Glutamatergic neuron (in vitro differentiated cells): ENCODE measurements at places on chromosomes 7 and 10.
A peak's percentile ranks its signal among the peaks of the same experiment; 100 is the strongest.

DNA sequence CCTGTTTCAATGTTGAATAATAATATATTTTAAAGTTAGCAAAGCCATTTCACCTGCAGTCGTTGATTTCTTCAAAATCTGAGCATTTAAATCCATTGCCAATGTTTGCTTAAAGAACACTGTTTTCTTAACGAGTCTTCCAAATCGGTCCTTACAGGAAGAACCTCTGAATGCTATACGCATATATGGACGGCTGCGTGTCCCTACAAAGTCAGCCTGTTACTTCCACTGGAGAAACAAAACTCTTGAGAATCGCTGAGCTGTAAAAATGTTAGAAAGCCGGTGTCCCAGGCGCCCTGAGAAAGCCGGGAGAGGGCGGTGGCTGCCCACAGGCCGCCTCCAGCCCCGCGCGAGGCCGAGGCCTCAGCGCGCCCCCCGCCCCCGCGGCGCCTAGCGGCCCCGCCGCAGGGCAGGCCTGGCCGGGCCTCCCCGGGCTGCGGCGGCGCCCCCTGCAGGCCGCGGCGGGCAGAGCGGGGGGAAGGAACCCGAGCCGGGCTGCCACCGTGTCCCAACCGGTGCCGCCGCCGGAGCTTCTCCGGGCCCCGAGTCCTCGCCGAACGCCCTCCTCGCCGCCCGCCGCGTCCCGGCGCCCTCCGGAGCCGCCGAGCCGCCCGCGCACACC lies at the start of gene FHIP2A:
FHIP2A (plus strand) TSS at position 488 of the 622 bp plus-strand sequence. CDS start 299 bp downstream, outside the sequence.
- peak; percentile 87 for DNase-seq

- no peak for DNase-seq
These were observed 48.6 kb downstream of the DGKI start for GRCh38 chr7:137798073-137798763.

- DNase-seq: no peak
These were observed 21.7 kb downstream of the HIBADH start for GRCh38 chr7:27640884-27641574.

DNA sequence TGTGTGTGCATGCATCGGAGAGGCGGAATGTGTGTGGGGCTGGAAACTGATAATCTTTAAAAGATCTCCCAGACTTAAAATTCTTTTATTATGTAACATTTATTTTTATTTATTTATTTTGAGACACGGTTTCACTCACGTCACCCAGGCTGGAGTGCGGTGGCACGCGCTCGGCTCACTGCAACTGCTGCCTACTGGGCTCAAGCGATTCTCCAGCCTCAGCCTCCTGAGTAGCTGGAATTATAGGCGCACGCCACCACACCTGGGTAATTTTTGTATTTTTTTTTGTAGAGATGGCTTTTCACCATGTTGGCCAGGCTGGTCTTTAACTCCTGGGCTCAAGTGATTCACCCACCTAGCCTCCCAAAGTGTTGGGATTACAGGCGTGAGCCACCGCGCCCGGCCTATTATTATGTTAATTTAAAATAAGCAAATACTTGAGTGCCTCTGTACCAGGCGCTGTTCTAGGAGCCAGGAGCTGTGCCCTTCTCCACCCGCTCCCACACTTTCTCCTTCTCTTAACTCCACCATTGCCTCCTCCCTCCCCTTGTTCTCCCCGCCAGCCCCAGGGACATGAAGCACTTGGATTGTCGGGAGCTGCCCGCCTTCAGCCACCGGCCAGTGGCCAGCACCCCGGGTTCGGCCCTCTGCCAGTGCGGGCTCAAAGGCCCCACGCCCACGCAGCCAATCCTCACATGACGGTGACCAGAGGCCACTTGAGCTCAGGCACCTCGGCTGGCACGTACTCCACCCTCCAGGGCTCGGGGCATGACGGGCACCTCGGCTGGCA lies 163.6 kb downstream of the DNAJB6 start:
- no peak for DNase-seq

DNA sequence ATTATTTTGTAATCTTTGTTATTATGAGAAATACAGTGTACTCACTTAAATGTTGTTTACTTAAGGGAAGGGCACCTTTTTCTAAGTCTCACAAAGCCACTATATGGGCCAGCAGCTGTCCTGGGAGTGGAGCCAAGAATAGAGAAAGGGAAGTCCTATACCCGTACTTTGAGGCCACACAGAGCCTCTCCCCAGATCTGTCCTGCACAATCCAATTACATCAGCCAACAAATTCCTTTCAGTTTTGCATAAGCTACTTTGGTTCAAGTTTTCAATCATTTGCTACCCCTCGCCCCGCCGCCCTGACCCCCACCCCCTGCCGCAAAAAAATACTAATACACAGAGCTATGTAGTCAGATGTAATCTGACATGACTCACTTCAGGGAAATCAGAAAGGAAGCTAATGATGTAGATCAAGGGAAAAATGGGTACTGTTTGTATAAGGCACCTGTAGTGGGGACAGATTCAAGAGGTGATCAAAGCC lies 297.4 kb upstream of the NEBL start:
- DNase-seq: no peak

DNA sequence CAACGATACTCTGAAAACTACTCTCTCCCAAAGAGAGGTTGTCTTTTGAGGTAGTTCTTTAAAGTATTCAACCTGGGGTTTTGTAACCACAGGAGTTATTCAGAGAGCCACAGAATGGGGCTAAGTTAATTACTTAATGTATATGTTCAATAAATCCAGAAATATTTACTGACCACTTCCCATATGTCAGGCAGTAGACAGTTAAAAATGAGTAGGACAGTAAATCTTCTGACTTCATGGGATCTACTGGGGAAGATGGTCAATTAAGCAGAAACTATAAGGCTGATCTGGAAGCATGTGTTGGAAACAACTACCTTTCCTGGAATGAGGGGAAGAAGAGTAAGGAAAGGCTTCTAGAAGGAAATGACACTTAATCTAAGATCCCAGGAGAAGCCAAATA lies 167.7 kb downstream of the MAGI2 start:
- no peak for DNase-seq

DNA sequence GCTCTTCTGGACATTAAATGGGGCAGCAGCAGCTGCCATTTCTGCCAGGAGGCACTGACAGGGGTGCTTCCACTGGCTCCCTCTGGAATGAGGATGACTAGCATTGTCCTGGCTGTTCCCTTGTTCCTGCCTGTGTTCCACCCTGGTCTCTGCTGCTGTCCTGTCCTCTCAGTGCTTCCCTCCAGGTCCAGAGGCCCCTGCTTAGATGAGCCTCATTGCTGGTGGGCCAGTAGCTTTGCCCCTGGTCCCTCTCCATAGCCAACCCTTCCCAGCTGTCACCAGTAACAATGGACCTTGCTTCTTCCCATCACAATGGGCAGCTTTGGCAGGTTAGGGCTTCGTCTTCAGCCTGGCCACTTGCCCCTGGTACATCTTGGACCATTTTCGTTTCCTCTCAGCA lies 561.1 kb downstream of the TCERG1L start:
- no peak for DNase-seq

DNA sequence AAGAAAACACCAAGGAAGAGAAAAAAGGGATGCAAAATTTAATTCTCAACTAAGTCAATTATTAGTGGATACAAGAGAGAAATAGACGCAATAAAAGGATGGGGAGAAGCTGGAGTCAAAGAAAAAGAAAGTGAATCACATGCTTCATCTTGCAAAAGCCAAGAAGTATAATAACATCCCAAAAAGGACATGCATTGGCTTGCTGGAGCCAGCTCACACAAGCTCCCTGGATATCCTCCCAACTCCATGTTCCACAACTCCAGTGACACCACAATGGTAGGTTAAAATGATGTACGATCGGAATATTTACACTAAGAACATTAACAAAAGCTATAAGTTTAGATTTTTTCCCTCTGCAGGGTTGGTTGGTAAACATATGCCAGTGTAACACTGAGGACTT lies 72.4 kb downstream of the MACC1 start:
- no peak for DNase-seq

- DNase-seq: no peak
These were observed 304.6 kb downstream of the KLF6 start for GRCh38 chr10:3480281-3480989.

GRCh38 chr7:28706584-28706983 lies 251.5 kb downstream of the TRIL start:
- DNase-seq: no peak

DNA sequence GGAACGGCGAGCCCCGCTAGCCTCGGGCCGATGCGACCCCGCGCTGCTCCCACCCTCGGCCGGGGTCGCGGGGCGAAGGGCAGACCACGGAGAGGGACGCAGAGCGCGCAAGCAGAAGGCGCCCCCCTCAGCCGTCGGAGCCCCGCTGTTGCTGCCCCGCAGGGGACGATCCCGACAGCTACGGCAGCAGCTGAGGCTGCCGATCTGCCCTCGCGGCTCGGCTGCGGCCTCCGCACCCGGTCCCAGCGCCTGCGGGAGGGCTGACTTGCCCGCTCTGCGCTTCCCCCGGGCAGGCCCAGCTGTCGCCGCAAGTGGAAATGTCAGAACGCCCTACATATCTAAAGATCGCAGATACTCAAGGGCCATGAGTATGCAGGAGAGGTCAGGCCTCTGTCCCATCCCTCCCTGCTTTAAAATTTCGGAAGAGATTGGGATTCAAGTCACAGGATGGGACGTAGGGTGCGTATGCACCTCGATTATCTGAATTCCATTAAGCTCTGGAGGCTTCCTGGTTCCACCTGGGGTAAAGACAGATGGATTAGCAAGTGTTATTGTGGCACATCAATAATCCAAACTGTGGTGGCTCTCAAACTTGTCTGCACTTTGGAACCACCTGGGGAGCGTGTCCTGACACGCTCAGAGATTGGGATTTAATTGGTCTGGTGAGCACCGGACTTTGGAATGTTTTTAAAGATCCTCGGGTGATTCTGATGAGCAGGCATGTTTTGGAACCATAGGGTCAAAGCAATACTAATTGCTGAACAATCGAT lies at the start of gene CRPPA:
CRPPA (minus strand) TSS at position 206 of the 770 bp plus-strand sequence. CDS start 216 bp downstream, outside the sequence.
- DNase-seq: peak; percentile 77

- DNase-seq: no peak
These were observed 57.3 kb downstream of the ST7 start for GRCh38 chr7:117010375-117011133.

- no peak for DNase-seq
These were observed 14.0 kb upstream of the CDH23 start for GRCh38 chr10:71382757-71383156.

- DNase-seq: no peak
These were observed 145.6 kb upstream of the RNF32 start for GRCh38 chr7:156494960-156495359.

DNA sequence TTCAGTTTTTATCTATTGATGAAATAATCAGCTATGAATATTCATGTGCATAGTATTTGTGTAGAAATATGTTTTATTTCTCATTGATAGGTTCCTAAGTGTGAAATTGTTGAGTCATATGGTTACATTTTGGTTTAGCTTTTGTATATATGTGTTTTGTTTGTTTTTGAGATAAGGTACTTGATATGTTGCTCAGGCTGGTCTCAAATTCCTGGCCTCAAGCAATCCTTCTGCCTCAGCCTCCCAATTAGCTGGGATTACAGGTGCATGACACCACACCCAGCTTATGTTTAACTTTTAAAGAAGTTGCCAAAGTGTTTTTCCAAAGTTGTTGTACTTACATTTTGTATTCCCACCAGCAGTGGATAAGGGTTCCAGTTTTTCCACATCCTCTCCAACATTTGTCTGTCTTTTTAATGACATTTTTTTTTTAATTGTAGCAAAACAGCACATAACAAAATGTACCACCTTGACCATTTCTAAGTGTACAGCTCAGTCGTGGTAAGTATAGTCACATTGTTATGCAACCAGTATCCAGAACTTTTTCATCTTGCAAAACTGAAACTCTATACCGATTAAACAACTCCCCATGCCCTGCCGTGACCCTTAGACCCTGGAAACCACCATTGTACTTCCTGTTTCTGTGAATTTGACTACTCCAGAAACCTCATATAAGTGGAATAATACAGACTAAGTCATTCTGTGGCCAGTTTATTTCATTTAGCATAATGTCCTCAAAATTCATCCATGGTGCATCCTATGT lies 12.6 kb upstream of the UBE2D1 start:
- no peak for DNase-seq

- DNase-seq: no peak
These were observed 50.3 kb upstream of the EGR2 start for GRCh38 chr10:62866451-62866850.

DNA sequence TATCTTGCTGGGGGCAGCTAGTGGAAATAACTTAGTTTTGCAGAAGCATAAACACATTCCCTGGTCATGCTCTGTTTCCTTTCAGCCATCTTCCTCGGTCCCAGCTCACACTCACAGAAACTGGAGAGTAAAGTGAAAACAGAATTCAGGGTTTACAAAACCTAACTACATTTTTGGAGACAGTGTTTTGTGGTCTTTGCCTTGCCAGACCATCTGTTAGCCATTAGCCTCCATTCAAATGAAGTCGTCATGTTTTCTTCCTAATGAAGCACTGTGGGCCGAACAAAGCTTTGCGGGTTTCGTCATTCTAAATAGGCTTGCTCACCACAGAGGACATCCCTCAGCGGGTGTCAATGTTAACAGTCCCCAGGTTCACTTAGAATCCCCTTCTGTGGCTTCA lies 214.6 kb upstream of the TMEM72 start:
- DNase-seq: no peak

GRCh38 chr10:68180490-68180889 lies 51.4 kb downstream of the ATOH7 start:
- no peak for DNase-seq

GRCh38 chr7:16416289-16417282 lies 4.8 kb downstream of the CRPPA start:
- DNase-seq: no peak

DNA sequence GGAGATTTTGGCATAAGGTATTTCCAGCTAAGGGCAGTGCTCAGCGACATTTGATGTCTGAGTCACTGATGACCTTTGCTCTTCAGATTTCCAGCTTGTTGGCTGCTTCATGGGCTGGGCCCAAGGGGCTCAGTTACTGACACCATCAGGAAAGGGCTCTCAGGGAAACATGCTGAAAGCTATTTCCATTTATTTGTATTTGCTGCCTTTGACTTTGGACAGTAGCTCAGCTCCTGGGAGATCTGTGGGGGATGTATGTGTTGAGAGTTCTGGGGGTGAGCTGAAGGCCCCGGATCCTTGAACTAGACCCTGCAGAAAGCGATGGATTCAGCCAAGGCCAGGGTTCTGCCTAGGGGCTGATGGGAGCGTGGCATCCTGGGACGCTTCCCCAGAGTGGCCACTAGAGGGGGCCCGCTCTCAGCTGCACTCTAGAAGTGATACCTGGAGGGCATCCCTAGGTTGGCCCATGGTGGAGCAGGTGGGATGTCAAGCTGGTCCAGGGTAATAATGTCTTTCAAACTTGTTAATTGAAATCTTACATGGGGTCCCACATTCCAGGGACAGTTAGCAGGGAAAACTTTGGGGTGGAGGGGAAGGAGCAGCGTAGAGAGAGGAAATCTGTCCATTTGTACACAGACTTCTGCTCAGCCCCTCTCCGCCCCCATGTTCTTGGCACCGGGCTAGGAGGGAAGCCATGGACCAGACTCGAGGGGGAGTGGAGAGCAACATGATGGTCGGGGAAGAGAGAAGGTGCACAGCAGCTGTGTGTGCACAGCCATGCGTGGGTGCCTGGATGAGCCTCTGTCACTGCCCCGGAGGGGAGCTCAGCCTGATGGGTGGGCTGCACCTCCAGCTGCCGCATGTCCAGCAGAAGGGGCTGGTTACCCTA lies 3.0 kb upstream of the BTBD16 start:
- peak; percentile 81 for DNase-seq

- DNase-seq: no peak
These were observed 480.2 kb downstream of the KCNMA1 start for GRCh38 chr10:77157248-77158019.

GRCh38 chr10:21514129-21514817 lies 11.2 kb downstream of the SKIDA1 start:
- DNase-seq: no peak
